ENCODE measurements at places on chromosomes 4 and X.

DNA sequence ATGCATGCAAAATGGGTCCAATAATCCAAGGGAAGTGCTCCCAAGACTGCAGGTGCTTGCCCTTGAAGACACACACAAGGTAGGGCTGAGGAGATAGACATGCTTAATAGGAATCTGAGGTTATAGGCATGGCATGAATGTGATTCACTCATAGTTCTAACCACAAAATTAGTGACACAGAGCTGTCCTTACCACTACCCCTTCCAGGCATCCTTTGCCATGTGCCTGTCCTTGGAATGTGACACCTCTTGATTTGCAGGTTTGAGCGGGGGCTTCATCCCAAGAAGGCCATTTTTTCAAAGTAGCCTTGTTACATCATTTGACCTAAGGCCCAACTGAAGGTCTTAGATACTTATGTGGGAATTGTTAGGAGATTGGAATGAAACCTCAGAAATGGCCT is 112.5 kb downstream of the CCNG2 start:
- no peak for DNase-seq

DNA sequence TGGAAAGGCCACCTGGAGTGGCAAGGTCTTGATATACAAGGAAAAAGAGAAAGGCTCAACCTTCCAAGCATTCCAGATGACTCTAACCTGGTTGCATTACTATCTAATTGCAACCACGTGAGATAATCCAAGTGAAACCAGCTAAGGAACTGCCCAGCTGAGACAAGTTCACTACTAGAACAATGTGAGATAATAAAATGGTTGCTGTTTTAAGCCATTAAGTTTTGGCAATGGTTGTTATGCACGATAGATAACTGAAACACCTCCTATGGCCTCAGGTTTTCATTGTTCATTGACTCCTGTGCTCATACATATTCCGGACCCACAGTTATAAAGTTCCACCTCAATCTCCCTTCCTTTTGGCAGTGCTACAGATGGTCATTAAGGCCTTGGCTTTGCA is 9.2 kb upstream of the CXorf66 start:
- no peak for DNase-seq

DNA sequence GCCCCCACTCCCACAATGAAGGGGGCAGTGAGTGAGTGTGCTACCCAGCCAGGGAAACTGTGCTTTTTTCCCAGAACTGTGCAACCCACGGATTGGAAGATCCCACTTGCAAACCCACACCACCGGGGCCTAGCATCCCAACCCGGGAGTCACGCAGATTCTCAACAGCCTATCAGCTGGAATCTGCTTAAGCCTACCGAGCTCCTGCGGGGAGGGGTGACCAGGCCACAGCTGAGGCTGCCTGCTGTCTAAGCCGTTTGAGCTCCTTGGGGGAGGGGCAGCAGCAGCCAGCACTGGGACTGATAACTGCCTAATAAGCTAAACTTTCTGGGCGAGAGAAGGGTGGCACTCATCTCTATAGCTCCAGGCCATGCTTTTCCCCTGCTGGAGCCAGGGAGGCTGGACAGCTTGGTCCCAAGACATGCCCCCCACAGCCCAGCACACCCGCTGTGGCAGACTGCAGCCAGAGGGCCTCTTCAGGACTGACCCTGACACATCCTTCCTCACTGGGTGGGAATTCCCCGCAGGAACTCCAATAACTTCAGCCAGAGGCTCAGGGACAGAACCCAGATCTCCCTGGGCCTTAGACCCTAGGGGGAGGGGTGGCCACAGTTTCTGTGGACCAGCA is 161.3 kb upstream of the MAGEB18 start:
- DNase-seq = no peak

GRCh38 chr4:147776716-147777115 is 44.8 kb downstream of the ARHGAP10 start:
- DNase-seq = no peak

DNA sequence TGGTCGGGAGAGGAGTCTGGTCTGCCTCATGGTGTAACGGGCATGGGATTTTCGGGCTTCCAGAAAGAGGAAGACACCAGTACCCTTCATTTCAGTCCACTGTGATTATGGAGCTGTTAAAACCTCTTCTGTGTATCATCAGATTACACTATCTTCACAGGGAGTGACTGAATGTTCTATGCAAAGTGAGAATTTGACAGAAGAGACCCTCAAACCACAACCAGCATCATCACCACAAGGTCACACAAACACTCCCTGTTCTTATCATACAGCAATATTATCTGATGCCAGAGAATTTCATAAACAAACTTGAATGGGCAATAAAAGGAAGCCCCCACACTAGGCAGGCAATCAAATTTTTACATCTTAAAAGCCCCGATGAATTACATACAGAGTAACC is 164.2 kb downstream of the PDGFRA start:
- no peak for DNase-seq

DNA sequence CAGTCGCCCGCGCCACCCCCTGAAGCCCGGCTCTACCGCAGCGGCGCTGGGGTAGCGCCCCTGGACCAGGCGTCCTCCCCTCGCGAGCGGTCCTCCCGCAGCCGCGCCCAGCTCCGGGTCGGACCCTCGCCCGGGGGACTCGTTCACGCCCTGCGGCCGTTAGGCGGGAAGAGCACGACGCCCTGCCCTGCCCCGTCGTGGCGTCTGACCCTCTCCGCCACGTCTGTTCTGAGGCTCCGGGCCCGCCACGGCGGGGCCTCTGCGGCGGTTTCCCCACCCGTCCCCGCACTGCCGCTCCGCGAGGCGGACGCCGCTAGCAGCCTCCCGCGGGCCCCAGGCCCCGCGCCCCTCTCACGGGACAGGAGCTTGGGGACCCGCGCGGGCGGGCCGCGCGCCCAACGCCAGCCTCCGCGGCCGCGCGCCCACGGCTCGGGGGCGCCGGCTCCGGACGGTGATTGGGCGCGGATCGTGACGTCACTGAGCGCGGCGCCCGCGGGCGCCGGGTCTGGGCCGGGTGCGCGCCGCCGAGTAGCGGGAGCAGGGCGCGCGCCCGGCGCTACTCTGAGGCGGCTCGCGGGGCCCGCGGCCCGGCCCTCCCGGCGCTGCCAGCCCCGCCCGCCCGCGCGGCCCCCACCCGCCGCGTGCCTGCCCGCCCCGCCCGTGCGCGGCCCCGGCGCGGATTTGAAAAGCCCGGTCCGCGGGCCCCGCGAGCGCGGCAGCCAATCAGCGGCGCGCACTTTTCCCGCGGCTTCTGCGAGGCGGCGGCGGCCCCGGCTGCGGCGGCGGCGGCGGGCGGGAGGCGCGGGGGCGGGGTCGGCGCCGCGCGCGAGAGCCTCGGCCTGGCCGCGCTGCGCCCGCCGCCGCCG is at the start of gene NSD2:
Gene NSD2 (plus strand): TSS at position 816 of the 866 bp plus-strand sequence. CDS start 29,262 bp downstream, outside the sequence.
- peak; percentile 81 for DNase-seq

- no peak for DNase-seq
Measured at GRCh38 chr4:67343199-67343598, 202.1 kb downstream of the CENPC start.

DNA sequence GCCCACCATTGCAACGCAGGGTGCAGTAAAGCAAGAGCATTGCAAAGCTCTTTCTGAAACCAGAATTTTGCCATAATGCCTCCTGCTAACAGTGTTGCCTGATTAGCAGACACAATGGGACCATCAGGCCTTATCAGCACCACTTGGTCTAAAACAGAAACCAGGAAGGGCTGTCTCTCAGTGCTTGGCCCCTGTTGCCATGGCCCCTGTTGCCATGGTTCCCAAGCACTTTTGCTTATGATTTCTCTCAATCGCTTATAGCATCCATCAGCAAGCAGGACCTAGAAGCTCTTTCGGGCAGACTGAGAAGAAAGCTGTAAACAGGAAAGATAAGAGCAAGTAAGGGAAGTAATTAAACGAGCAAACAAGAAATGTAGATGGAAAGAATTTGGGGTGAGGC is 36.8 kb downstream of the RTL5 start:
- peak; percentile 33 for DNase-seq

GRCh38 chrX:31024866-31025265 is 47.0 kb downstream of the FTHL17 start:
- DNase-seq = no peak

- no peak for DNase-seq
Measured at GRCh38 chrX:106952988-106953387, 32.8 kb downstream of the CLDN2 start.

DNA sequence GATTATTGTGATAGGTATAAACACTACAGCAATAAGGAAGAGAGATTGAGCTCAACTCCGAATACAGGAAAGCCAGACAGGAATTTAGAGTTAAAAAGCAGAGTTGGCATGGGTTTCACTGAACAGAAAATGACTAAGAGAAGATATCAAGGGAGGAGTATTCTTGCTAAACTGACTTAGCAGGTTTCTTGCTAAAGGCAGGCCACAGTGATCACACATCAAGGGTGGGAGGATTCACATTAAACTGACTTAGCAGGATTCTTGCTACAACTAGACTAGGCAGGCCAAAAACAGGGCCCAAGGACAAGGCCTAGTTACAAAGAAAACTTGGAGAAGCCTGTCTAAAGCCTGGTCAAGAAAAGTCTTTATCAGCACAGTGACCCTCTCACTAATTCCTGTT is 195.1 kb downstream of the MAGEB5 start:
- no peak for DNase-seq

GRCh38 chr4:145480257-145480656 is 1.4 kb upstream of the SMAD1 start:
- DNase-seq = no peak

DNA sequence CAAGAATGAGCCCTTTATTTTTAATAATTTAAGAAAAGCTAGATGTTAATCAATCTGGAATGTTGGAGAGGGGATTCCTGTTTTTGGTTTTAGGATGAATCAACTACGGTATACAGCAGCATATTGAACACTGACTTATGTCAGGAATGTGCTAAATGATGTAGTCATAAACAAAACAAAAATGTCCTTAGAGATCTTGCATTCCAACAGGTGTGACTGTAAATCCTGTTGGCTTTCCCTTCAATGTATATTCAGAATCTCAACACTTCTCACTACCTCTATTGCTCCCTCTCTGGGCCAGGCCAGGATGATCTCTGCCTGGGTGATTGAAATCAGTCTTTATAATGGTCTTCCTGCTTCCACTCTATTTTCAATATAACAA is 37.8 kb upstream of the BDH2 start:
- no peak for DNase-seq

All from stimulated activated CD8-positive, alpha-beta memory T cell treated with anti-CD3 and anti-CD28 coated beads, Interleukin-4, amount 100 ng/mL, for 1 hour (primary cell).